ENCODE measurements at places on chromosomes 2 and 18.

GRCh38 chr2:10912796-10913455 lies 1.2 kb downstream of the KCNF1 start:
- DNase-seq: no peak

DNA sequence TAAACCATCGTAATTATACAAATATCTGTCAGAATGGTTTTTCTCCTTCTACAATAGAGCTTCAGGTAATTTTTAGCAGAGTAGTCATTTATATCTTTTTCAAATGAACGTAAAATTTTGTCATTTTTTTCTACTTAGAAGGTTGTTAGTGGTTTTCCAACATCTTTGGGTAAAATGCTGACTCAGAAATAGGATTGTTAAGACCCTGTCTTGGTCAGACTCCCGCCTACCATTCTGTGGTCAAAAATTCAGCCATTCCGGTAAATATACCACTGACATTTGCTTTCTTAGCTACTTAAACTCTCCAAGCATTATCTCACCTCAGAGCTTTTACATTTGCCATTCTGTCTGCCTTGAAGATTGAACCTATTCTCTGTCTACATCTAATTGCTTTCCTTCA lies 154.1 kb upstream of the CDH19 start:
- no peak for DNase-seq

GRCh38 chr18:46387441-46388131 lies 269.4 kb downstream of the LOXHD1 start:
- no peak for DNase-seq

DNA sequence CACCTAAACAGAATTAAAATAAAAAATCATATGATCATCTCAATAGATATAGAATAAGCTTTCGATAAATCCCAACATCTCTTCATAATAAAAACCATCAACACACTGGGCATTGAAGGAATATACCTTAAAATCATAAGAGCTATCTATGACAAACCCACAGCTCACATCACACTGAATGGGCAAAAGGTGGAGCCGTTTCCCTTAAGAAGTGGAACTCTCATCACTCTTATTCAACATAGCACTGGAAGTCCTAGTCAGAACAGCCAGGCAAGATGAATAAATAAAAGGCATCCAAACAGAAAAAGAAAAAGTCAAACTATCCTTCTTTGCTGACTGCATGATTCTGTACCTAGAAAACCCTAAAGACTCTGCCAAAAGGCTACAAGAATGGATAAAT lies 510.3 kb downstream of the ZNF804A start:
- no peak for DNase-seq

GRCh38 chr2:9818097-9818496 lies 25.2 kb upstream of the TAF1B start:
- DNase-seq: no peak

Measured in ELR (cell line).